ENCODE measurements at places on chromosomes 6 and 20.
A peak's percentile ranks its signal among the peaks of the same experiment; 100 is the strongest.

GRCh38 chr6:41581381-41581991, 35.3 kb downstream of the FOXP4 start:
- DNase-seq: no peak

- no peak for DNase-seq
These were observed 64.9 kb downstream of the RNF182 start for GRCh38 chr6:13989496-13990144.

DNA sequence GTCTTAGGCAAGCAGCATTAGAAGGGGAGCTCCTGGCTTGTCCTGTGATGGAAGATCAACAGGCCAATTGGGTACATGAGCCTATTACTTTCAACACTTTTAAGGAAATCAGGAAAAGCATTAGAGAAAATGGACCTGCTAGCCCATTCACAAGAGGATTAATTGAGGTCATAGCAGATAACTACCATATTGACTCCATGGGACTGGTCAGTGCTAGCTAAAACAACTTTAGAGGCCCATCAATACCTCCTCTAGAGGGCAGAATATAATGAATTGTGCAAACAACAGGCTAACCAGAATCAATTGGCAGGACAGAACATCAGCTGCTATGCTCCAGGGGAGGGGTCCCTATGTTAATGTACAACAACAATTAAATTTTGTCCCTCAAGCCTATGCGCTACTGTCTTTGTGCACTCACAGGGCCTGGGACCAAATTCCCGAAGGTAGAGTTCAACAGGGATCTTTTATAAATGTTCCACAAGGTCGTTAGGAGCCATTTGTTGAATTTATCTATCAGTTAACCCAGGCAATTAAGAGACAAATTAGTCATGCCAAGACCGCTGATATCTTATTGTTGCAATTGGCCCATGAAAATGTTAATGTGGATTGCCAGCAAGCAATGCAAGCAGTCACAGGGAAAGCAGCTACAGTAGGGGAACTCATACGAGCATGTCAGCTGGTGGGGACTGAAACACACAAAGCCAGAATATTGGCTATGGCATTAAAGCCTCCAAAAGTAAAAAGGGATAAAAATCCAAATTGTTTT, 106.6 kb upstream of the BTN3A2 start:
- no peak for DNase-seq

DNA sequence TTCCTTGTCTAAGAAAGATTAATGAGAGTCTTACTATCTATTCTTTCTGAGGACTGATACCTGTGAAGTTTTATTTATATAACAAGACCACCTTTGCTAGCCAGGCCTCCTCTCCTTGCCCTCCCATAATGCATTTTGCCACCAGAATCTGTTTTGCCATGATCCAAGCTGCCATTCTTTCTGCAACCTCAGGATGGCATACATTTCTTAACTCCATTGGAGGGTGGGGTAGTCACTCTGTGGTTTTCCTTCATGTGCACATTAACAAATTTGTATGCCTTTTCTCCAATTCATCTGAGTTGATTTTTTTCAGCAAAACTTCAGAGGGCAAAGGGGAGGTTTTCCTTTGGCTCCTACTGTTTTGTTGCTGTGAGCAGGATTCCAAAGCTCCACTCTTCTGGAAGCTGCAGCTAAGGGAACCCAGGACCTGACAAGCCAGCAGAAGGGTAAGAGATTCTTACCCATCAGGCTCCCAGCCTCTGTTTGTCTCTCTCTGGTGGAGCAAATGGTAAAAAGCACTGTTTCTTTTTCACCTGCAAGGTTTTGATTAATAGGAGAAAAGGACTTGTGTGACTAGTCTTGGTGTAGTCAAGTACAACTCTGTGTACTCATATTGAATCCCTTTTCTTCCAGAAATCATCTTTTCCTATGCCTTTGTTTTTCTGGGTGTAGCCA, 26.2 kb upstream of the ENPP4 start:
- DNase-seq: no peak

GRCh38 chr6:33670971-33671743, 40.3 kb downstream of the UQCC2 start:
- no peak for DNase-seq

DNA sequence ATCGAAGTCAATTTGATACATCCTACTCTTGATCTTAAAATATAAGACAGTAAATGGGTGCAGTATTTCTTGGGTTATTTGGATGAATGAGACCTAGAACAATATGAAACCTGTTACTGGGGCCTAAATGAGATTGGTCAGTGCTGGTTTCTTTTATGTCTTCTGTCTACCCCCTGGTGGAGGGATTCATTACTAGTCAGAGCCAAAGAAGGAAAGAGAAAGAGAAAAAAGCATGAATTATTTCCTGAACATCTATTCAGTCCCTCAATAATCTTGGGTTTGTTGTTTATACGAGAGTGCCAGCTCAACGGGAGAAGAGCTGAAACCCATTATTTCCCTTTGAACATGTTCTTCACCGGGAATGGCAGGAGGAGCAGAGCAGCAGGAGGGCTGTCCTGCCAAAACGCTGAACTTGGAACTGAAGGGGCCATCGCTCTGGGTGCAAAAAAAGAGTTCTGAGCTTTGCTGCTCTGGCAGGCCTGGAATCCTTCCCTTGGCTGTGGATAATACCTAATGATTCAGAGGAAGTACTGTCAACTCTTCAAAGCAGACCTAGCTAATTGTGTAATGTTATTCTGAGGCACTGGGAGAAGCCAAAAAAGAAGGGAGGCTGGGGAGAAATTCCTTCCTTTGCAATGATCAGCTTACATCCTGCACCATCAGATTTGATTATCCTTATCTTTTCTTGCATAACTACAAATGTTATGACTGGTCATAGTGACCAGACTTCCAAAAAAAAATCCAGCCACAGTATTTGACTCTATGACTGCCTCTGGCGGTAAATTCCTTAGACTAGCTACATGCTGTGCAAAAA, 72.0 kb downstream of the BLOC1S5 start:
- peak; percentile 53 for DNase-seq

DNA sequence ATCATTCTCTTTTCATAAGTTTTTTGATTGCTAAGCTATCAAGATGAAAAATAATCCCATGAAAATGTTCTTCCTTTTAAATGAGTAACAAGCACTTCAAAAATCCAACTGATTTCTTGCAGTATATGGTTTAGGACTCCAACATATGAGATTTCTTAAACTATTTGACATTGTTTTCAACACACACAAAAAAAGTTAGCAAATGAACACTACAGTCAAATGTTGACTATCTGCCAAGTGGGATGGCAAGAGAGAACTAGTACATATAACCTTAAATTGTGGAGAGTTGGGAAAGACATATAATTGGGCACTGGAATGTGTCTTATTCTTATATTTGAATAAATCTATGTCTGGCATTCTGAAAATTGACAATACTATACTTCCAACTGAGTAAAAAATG, 15.6 kb downstream of the COL21A1 start:
- no peak for DNase-seq

DNA sequence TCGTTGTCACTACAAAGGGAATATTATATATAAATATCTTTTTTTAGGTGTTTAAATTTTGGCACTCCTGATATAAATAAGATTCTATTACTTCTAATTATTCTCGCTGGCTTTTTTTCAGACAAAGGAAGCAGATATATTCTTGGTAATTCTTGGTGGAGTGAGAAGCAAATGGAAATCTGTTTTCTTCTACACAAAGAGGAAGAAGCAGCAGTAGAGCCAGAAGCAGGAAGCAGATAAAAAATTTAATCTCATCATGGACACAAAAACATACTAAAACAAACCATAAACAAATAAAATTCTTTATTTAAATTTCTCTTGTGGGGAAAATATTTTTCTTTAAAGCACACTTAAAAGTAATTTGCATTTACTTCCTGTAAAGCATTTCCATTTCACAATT, 3.7 kb upstream of the KIAA0319 start:
- DNase-seq: no peak

- DNase-seq: no peak
These were observed 180.7 kb upstream of the PRSS16 start for GRCh38 chr6:27066802-27067201.

- no peak for DNase-seq
These were observed 77.2 kb downstream of the TMEM242 start for GRCh38 chr6:157246048-157246630.

- DNase-seq: no peak
These were observed 16.2 kb downstream of the HMGN4 start for GRCh38 chr6:26554447-26554696.

GRCh38 chr20:3251806-3252205, 12.8 kb upstream of the SLC4A11 start:
- DNase-seq: no peak

DNA sequence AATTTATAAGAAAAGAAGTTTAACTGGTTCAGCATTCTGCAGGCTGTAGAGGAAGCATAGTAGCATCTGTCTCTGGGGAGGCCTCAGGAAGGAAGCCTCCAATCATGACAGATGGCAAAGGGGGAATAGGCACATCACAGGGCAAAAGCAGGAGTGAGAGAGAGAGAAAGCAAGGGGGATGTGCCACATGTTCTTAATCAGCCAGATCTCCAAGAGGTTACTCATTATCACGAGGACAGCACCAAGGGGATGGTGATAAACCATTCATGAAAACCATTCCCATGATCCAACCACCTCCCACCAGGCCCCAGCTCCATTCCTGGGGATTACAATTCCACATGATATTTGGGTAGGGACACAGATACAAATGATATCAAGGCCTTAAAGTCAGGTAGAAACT, 217.5 kb upstream of the TCF21 start:
- DNase-seq: no peak

DNA sequence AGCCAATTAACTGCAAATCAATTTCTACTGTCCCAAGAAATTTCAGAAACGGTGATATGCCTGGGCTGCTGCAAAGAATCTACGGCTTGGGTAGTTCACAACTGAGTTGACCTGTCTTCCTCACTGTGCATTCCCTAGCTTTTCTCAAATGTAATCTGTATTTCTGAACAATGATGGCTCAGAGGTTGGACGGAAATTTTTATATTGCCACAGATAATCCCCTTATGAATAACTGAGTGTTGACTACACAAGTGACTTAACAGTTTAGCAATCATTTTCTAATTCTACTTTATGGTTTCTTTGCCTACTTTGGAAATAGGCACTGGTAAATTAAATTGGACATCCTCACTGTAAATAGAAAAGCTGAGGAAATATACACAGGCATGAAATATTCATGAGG, 94.5 kb downstream of the ARHGAP18 start:
- no peak for DNase-seq

GRCh38 chr6:134750669-134751068, 199.2 kb downstream of the ALDH8A1 start:
- DNase-seq: no peak

- DNase-seq: no peak
These were observed 230.8 kb downstream of the TFAP2B start for GRCh38 chr6:51049288-51049982.

DNA sequence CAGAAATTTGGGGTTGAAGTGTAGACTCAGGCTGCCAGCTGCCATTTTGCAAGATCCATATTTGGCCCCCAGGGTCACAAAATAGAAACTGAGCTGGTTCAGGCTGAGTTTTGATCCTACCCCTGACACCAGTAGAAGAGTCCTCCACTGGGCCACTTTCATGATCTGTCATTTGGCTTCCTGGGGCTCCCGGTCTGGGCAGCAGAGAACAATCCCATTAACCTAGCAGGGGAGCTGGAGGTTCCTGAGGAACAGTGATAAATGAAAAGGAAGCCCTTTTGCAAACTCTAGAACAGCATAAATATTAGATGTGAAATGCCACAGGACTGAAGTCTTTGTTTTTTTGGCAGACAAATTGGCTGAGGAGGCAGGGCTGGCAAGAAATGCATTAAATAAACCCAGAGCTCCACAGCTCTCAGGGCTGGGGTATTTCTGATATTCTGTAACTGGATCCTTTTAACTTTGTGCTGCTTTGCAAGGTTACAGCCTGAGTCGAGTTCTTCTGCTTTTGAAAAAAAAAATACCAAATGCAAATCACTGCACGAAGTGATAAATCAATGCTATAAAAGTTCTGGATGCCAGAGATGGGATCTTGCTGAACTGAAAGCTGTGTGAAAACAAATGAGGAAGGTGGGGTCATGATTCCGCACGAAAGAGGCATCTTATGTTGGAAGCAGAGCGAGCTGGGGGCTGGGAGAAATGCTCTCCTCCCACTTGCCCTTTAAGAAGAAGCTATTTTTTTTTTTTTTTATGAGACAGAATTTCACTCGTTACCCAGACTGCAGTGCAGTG, 64.4 kb downstream of the SULF2 start:
- no peak for DNase-seq

Measured in GM12864 (cell line).